ENCODE measurements at places on chromosomes 11 and 22.

DNA sequence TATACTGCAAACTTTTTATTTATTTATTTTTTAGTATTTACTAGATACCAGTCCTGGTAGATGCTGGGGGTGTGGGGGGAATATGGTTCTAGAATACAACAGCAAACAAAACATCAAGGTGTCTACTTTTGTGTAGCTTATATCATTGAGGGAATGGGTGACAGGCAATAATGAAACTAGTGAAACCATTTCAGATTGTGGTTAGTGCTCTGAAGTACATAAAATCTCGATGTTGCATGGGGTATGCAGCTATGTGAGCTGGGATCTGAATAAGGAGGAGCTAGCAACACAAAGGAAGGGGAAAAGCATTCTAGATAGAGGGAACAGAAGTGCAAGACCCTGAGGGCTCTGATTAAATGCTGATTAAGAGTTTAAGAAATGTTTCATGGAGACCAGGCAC lies 103.5 kb downstream of the WT1 start:
- DNase-seq: no peak

DNA sequence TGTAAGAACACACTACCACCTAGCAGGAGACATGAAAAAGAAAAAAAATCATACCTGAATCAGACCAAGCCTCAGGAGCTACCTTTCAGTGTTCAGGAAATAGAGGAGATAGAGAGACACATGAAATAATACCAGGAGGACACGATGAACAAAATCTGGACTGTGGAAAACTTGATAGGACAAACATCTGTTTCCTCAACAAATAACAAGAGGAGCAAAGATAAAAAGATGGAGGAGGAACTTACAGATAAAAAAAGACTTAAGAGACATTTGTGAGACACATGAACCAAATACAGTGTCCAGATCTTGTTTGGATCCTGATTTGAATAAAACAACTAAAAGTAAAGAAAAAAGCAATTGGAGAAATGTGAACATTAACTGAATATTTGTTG lies 12.4 kb upstream of the KCNE3 start:
- DNase-seq: no peak

DNA sequence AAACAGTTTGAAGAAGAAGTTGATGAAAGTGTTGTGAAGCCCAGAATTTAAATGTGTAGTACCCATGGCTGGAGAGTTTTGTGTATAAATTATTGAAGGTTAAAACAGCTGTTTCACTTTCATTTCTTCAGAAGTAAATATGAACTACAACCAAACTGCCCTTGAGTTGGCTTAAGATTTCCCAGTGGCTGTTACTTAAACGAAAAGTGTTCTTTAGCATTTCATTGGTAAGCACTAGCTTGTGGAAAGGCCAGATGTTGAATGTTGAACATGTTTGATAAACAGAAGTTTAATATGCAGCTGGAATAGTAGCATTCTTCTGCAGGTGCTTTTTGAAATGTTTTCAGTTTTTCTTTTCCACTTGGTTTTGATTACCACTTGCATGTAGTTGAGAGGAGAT lies 83.2 kb upstream of the TNRC6B start:
- no peak for DNase-seq

DNA sequence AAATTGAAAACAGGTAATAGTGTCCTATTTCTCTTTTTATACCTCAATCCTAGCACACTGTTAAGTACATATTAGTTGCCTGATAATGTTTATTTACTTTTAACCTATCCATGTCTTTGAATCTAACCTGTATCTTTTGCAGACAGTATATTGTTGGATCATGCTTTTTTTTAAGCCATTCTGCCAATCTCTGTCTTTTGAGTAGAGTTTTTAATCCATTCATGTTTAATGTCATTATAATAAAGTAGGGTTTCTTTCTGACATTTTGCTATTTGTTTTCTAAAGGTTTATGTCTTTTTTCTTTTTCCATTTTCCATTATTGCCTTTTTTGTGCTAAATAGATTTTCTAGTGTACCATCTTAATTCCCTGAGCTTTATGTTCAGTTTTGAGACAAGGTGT lies 23.8 kb upstream of the DEPDC7 start:
- DNase-seq: no peak

- DNase-seq: no peak
Observed at GRCh38 chr11:119907122-119907851, 178.3 kb upstream of the NECTIN1 start.

DNA sequence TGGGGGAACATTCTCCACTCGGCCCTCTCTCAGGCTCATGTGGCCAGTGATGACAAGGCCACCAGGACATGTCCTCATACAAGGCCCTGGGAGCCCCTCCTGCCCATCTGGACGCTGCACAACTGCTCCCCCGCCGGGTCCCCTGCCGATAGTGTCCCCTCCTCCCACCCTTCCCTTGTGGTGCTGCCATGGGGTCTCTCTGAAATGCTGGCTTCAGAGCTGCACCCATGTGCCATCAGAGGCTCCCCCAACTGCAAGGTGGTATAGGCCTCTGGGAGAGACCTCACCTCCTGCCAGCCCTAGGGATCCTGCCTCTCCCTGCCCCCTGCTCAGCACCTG lies 113.0 kb downstream of the KCNQ1OT1 start:
- no peak for DNase-seq

GRCh38 chr11:2924821-2925675 lies 4.2 kb downstream of the PHLDA2 start:
- no peak for DNase-seq

GRCh38 chr11:18016789-18017188 lies 3.9 kb upstream of the SERGEF start:
- no peak for DNase-seq

GRCh38 chr11:65958774-65959420 lies 2.6 kb upstream of the SART1 start:
- no peak for DNase-seq

- DNase-seq: no peak
Observed at GRCh38 chr11:107830915-107831540, 27.6 kb downstream of the SLC35F2 start.

DNA sequence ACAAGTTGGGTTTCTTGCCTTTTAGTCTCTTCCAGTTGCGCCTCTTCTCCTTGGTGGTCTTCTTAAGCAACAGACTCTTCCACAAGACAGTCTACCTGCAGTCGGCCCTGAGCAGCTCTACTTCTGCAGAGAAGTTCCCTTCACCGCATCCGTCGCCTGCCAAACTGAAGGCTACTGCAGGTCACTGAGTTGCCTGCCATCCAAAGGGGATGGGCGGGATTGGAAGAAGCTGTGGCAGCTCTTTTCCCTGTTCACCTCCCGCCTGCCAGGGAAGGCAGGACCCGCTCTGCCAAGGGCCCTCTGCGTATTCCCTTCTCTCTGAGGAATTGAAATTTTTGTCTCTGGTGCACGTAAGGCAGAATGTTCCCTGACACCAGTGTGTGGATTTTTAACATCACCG lies 9.2 kb upstream of the STT3A start:
- no peak for DNase-seq

- DNase-seq: no peak
Observed at GRCh38 chr22:44862281-44862680, 109.9 kb downstream of the ARHGAP8 start.

DNA sequence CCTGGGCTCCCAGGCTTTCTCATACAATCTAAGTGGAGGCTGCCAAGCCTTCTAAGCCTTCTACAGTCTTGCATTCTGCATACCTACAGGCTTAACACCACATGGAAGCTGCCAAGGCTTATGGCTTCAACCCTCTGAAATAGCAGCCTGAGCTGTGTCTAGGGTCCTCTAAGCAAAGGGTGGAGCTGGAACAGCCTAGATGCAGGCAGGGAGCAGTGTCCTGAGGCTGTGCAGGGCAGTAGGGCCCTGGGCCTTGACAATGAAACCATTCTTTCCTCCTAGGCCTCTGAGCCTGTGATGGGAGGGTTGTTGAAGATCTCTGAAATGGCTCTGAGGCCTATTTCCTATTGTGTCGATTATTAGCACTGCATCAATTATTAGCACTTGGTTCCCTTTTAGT lies 150.9 kb upstream of the GRK3 start:
- no peak for DNase-seq

GRCh38 chr11:73142128-73142377 lies at the start of gene FCHSD2:
FCHSD2 (minus strand) TSS chr11:73142318; CDS start chr11:73141877, 441 bp downstream.
- DNase-seq: no peak

- DNase-seq: no peak
Observed at GRCh38 chr11:116742104-116742503, 30.7 kb downstream of the BUD13 start.

GRCh38 chr22:39405346-39406085 lies 5.9 kb downstream of the TAB1 start:
- DNase-seq: no peak

DNA sequence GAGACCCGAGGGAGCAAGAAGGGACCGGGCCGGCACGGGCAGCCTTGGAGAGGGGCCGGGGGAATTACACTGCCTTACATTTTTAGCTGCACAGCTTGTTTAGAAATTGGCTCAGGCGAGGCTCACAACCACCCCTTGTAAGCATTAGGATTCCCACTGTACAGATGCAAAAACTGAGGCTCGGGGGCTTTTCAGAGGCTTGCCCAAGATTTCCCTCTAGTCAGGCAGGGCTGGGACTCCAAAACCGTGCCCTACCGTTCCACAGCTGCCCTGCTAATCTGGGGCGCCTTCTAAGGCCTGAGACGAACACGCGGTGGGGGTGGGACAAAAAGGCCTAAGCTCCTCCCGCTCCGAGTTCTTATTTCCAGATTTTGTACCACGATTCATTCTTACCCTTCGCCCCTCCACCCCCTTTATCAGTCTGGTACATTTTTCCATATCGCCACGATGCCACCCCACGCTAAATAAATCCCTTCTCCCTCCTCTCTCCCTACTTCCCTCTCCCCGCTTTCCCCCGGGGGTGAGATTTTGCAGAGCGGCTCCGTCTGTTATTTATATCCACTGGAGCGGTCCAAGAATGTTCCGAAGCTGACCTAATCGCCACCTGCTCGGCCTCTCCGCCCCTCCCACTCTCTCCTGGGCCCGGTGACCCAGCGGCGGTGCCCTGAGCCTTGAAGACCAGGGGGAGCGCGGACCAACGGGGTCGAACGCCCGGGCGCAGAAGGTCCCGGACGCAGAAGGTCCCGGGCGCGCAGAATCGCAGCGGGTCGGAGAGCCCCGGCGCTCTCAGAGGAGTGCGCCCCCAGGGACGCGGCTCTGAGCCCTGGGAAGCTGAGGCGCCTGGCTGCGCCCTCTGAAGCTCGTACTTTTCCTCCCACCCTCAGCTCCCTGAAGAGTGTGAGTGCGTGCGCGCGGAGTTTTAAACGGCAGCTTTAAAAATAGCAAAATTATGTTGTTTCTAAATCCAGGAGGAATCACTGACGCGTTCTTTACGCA lies 764 bp upstream of the PACSIN3 start:
- DNase-seq: no peak

DNA sequence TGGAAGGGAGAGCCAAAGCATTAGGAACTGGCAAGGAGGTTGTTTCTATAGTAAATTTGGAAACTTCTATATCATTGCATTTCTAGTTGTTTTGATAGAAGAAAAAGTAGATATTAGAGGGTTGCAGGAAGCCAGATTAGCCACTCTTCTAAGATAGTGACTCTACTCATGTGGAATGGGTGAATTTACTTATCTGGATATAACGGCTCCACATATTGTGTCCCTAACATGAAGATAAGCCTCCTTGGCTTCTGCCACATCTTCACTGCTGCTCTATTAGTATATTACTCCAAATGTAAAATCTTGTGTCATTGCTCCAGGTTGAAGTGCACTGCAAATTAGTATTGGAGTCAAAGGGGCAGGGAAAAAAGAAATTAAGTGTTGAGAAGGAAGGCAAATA lies 283.3 kb downstream of the CASP12 start:
- no peak for DNase-seq

GRCh38 chr11:26715133-26715532 lies 6.7 kb downstream of the SLC5A12 start:
- DNase-seq: no peak

- no peak for DNase-seq
Observed at GRCh38 chr11:2771758-2772466, 72.1 kb upstream of the KCNQ1OT1 start.

GRCh38 chr11:104333977-104334376 lies 170.0 kb upstream of the PDGFD start:
- no peak for DNase-seq

GRCh38 chr22:48240148-48240934 lies 1477.9 kb downstream of the TBC1D22A start:
- no peak for DNase-seq

DNA sequence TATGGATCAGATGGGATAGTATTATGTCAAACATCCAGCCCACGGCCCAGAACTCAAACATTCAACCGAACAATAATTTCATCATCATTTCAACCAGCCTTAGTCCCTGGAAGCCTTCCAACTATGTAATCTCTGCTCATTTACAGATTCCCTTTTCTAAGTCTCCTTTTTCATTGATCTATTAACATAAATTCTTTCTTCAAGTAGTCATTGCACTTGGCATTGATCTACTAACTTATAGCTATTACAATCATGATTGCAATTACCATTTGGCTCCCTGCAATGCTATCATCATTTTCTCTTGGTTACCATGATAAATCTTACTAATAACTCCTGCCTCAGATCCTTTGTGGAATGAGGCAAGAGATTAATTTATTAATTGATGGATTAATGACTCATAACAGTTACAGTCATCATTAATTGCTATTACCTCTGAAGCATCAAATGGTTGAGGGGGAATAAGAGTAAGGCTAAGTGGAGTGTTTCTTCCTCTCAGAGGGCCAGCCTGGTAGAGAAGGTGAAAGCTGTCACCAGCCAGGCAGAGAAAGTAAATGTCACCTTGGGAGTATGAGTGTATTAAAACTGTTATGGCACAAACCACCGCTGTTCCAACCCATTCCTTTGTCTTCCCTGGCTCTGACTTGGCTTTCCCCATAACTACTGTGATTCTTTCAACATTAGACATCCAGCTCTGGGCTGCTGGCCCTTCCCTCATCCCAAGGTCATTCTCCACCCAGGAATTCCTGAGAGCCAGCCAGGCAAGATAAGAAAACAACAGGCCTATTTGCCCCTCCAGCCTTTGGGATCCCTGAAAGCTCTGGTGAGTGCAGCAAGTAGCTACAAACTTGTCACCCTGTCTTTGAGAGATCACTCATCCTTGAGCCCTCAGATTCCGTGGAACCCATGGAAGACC lies 174.7 kb downstream of the RRAS2 start:
- no peak for DNase-seq

DNA sequence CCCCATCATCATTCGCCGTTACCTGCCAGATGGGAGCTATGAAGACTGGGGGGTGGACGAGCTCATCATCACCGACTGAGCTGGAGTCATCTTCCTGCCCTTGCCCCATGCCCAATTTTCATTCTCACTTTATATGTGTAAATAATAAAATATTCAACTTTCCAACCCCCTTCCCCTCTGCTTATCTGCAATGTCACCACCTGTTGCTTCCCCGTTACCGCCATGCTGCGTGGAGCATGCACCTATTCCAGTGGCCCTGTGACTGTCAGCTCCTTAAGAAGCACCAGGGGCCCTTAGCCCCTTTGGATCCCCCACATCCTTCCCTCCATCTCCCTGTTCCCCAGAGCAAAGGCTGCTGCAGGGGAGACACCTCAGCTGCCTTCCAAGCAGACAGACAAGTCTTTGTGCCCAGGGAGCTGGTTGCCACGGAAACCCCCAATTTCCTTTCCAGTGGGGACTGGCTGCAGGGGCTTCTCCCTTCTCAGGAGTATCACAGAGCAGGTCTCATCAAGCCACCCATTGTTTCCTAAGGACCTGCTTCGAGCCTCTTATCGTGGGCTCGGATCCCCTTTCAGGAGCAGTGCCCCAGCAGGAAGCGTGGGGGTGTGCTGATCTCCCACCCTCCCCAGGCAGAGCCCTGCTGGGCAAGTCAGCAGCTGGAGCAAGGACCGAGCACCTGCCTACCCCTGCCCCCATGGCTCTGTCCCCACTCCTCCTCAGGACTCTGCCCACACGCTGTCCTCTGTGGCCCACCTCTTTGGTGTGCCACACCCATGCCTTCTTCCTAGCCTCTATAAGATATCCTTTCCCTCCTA lies 14.3 kb downstream of the POLR2F start:
- no peak for DNase-seq

Measured in activated naive CD4-positive, alpha-beta T cell (primary cell).